Fibroblast of the aortic adventitia (primary cell): ENCODE measurements at places on chromosomes 3 and 15.
A peak's percentile ranks its signal among the peaks of the same experiment; 100 is the strongest.

DNA sequence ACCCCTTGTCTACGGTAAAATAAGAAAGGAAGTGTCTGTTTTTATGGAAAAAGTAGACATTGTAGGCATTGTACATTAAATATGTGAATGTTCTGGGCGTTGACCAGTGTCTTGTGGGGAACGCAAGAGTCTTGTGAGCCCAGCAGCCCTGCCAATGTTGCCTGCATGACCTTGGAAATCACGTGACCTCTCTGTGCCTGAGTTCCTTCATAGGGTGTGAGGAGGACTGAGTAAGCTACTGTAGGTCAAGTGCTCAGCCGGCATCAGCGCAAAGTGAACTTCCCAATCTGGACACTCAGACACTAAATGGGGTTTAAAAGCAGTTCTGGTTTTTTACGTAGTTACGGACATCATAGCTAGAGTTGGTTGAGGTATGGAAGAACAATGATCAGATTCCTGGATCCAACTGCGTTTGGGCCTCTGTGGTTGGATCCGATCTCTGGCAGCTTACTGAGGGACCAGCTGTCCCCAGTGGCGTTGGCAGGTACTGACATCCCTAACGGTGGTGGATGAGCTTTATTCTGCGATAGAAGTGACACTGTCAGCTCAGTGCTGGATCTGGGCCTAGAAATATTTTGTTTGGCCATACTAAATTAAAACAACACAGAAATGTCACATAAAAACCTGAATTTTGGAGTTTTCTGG lies 63.8 kb downstream of the SPSB4 start:
- no peak for DNase-seq

DNA sequence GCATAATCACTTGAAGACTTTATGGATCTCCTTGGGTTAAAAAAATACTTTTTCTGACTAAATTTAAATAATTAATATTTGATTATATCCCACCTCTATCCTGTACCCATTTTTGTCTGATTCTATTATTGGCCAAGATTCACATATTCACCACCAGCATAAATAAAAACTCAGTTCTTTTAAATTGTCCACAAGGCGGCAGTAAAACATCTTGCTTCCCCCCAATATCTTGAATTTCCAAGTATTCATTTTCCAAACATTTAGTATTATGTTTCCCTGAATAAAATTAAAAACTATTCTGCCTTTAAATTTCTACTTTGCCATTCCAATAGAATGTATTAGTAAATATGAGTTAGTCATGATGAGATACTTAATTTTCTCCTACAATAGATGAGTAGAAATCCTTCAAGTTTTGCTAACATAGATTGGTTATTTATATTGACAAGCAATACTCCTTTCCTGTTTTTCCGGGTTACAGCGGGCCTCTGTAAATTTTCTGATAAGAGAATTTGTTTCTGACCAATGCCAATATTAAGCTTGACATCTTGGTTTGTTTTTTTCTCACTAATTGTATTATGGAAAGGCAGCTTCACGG lies 218.7 kb upstream of the MDFIC2 start:
- peak; percentile 63 for DNase-seq

DNA sequence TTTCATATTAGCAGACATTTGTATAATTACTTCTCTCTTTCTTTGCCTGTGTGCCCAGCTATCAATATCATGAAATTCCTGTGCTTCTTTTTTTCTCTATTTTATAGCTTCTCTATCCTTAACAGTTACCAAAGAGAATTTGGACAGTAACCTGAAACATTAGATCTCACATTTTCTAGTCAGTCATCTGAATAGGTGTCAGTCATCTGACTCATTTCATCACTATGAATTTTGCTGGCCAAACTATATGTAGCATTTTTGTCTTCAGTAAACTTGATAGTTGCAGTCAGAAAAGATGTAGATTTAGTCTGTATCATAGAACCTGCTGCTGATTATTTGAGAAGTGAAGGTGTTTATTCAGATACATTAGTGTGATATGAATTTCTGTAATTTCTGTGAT lies 52.6 kb downstream of the HMG20A start:
- DNase-seq, result no peak

DNA sequence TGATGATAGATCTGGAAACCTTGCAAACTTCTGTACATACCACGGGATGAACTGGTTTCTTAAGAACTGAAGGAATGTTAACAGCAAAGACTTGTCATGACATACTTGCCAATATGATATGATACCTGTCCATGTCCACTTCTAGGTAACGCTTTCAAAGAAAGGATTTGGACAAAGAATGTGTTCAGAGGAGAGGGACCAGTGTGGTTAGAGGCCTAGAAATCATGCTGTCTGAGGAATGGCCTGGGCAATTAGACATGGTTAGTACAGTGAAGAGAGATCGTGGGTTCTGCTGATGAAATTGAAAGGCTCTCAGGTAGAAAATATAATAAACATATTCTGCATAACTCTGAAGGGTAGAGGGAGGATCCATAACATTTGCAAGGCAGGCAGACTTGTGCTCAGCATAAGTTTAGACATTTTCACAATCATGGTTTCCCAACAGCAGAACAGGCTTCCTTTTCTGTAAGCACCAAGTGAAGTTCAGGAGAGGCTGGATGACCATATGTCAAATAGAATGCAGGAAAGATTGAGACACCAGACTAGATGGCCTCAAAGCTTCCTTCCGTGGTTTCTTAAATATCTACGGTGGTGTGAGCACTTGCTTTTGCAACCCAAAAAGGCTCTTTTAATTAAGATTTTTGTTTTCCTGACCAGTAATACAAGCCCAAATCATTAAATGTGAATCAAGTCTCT lies 39.9 kb downstream of the TGFBR2 start:
- no peak for DNase-seq

DNA sequence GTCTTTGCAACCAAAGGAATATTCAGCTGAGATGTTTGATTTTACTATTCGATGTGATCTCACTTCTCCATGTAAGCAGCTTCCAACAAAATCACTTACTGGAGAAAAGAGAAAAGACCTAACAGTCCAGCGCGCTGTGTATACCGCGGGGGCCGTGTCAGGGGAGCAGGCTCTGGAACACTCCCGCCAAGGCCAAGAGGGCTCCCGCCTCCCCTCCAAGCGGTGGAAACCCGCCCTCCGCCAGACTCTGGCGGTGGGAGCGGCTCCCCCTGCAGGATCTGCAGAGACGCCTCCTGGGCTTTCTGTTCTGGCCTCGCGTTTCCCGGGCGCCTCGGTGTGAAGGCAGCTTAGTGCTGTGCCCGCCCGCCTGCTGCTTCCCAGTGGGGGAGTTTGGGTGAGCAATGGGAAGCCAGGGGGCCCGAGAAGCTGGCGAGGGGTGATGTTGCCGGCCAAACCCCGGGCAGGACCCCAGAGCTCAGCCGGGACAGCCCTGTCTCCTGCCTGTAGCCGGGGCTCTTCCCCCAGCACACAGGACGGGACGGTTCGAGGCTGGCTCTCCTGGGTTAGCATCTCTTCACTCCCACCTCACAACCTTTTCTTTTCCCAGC lies 36.3 kb downstream of the CHST14 start:
- DNase-seq, result peak; percentile 61

- DNase-seq, result no peak
Observed at GRCh38 chr15:68561901-68562300, 16.9 kb upstream of the CORO2B start.

DNA sequence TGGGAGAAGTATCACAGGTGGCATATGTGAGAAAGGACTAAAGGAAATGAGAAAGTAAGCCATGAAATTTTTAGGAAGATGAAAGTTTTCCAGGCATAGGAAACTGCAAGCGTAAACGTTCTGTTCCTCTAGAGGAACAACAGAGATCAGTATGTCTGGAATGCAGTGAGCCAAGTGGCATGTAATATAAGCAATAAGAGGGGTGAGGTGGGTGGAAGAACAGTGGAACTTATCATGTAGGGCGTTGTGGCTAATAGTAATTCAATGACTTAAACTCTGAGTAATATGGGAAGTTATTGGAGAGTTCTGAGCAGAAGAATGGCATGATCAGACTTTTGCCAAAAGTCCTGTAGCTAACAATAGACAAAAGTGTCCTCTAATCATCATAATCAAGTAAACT lies 902.9 kb downstream of the EPHA3 start:
- DNase-seq, result peak; percentile 67
